ENCODE measurements at places on chromosomes 6 and 20. TPM values are rescaled to one million over a fixed set of nuclear protein-coding genes. Genes with fewer than 3 reads are reported as not detected.

The ADGB gene
- total RNA-seq = not detected

The OPRL1 gene
- total RNA-seq = 1.3 TPM

GRCh38 chr6:139349464-139350020 lies 24.9 kb downstream of the CITED2 start:
- DNase-seq = no peak

The BEND6 gene
- not detected for total RNA-seq

The SLC29A1 gene
- 2.6 TPM for total RNA-seq

The TINAG gene
- total RNA-seq = not detected

GRCh38 chr20:22623211-22623610 lies 38.8 kb upstream of the FOXA2 start:
- no peak for DNase-seq

The HLA-DQA1 gene
- 20.3 TPM for total RNA-seq

DNA sequence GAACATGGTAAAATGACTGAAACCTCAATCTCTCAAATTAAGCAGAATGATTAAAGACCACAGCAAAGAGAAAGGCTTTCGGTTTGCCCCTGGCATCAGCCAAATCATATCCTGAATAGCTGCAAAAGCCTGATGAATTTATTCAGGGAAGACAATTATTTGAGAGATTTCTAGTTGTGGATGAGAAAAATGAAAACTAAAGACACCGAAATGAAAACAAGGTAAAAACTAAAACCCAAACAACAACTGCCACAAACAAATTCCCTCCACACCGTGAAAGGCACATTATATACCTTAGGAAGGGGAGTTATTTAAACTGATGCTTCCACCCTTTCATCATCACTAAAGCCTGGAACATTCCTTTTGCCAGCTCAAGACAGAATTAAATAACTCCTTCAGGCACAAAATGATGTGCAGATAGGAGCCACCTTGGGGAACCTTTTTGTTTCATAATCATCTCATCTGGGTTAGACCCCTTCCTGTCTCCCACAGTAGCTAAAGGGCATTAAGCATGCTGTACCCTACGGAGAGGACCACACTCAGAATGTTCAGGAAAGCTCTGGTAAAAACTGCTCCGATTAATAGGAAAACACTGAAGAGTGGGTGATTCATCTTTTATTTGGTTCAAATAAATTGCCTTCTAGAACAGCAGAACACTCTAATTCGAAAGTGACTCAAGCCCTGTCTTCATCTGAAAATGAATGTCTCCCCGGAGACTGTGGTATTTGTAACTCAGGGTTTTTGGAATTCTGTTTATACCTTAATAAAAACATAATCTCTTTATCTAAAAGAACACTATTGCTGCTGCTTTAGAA lies 9.1 kb upstream of the ANKRD60 start:
- no peak for DNase-seq

DNA sequence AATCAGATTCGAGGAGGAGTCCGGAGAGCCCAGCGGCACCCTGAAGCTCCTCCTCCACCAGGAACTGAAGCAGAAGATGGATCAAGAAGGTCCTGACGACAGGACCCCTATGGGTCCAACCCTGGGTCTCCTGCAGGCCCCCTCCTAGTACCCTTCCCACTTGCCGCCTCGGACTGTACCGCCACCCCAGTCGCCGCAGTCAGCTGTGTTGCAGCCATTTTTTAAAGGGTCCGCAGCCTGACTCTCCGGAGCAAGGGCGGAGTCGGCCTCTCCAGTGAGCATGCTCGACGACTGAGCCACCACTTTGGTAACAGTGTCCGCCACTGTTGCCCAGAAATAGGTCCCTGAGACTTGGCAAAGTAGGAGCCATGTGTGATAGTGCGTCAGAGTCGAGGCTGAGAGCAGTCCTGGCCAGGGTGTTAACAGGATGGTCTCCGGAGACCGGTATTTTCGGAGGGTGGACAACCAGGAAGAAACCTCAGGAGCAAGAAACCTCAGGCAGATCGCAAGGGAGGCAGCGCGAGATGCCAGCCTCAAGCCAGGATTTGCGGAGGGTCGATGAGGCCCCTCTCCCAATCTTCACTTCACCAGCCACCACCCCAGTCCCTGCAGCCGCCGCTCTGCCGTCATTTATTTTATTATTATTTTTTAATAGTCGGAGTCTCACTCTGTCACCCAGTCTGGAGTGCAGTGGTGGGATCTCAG lies 294.6 kb upstream of the ZNF337 start:
- DNase-seq = no peak

DNA sequence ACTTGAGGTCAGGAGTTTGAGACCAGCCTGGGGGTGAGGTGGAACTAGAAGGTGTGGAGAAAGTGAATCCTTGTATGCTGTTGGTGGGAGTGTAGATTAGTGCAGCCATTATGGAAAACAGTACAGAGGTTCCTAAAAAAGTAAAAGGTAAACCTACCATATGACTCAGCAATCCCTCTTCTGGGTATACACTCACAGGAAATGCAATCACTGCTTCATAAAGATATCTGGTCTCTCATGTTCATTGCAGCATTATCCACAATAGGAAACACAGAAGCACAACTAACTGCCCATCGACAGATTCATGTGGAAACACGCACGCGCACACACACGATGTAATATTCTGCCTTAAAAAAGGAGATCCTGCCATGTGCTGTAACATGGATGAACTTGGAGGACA lies 66.7 kb downstream of the CDC5L start:
- DNase-seq = no peak

- DNase-seq = no peak
These were observed 6.6 kb upstream of the SLC16A10 start for GRCh38 chr6:111080698-111081097.

DNA sequence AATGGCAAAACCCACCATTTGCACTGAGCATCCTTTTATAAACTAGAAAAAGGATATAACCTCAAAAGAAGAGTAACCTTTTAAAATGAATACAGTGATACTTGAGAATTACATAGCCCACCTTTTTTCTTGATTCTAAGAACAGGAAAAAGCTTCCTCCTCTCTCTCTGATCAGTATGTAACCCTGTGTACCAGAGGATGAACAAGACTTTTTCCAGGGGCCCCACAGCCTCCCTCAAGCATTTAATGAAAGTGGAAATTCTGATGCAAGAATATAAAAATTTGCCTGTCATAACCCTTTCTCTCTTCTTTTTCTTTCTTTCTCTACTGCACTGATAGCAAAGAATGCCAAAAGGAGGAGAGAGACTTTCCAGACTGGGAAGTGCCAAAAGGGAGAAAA lies 64.2 kb upstream of the BTN3A2 start:
- no peak for DNase-seq

DNA sequence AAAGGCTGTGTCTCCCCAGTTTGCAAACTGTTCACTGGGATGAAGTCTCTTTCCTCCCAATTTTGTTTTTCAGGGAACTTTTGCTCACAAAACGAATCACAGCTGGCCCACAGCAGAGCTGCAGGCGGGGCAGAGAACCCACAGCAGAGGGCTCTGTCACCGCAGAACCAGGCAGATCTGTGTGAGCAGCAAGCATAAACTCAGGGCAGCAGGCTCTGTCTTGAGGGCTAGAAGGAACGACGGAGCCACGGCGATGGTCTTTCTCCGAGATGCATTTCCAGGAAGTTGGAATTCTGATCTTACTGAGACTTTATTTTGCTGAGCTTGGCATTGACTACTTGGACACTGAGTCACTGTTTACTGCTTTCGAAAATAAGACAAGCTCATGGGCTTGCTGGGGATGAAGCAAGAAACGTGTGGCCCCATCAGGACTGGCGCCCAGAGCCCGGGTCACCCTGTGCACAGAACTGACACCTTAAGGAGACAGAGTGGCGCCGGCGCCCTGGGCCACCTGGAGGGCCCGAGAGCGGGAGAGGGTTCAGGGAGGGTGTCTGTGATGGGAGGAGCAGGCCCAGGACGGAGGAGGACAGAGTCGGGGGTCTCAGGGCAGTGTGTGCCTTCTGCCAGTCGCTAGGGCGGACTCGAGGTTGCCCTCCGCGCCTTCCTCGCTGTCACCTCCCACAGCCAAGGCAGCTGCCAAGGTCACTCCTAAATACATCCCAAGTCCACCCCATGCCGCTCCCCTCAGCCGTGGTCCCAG lies 106.3 kb upstream of the NXT1 start:
- no peak for DNase-seq

DNA sequence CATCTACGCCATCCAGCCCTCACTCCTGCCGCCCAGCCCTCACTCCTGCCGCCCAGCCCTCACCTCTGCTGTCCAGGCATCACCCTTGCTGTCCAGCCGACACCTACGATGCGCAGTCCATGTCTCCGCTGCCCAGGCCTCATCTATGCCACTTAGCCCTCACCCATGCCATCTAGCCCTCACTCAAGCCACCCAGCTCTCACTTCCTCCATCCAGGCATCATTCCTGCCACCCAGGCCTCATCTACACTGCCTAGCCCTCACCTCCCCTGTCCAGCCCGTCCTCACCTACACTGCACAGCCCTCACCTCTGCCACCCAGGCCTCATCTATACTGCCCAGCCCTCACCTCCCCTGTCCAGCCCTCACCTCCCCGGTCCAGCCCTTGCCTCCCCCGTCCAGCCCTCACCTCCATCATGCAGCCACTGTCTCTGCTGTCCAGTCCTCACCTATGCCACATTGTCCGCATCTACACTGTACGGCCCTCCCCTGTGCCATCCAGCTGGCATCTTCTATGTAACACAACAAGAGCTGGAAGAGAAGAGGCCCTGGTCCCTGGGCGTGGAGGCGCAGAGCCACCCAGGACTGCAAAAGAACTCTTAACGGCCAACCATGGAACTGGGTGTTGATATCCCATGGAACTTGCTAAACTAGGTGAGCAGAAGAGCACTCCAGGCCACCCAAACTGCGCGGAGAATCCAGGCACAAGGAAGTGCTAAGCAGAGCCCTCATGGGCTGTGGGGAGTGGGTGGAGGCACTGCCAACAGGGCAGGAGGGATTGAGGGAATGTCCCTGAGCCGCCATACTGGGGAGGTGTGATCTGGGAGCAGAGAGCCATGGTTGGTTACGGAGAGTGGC lies 31.0 kb downstream of the RNASET2 start:
- no peak for DNase-seq

- no peak for DNase-seq
These were observed 104.3 kb downstream of the RNF144B start for GRCh38 chr6:18491308-18492045.

- no peak for DNase-seq
These were observed 71.5 kb upstream of the RALY start for GRCh38 chr20:33922224-33922623.

The IRAK1BP1 gene
- 1.1 TPM for total RNA-seq

The TNF gene
- total RNA-seq = 21.8 TPM

- DNase-seq = no peak
These were observed 5.0 kb upstream of the TMEM74B start for GRCh38 chr20:1189827-1190226.

DNA sequence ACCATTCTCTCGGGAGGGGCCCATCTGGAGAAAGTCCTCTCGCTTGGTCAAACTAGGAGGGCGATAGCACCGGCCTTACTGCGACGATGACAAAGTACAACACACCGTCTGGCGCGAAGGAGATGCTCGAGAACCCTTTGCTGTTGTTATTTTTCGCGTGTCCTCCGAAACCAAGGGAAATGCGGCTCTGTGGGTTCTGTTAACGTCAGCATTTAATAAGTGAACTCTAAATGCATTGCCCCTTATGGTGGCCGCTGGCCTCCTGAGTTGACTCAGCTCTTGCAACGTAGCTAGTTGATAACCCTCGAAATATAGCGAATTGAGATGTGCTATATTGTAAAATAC lies 577 bp upstream of the SCAND1 start:
- DNase-seq = peak; percentile 76

The SRXN1 gene
- total RNA-seq = 3.2 TPM

DNA sequence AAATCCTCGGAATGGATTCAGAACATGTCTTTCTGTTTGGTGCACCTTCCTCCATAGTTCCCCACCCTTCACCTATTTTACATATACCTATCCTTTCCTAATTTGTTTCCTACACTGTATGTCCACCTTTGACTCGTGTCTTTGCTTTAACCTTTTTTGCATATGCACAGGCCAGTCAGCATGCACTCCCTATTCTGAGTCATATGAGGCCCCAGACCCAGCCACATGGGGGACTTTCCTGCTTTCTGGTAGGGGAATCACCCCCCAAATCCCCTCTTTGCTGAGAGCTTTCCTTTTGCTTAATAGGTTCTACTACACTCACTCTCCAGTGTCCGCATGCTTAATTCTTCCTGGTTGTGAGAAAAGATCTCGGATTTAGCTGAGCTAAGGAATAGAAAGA lies 393.8 kb upstream of the IMPG1 start:
- DNase-seq = no peak

The ABHD16B gene
- not detected for total RNA-seq

DNA sequence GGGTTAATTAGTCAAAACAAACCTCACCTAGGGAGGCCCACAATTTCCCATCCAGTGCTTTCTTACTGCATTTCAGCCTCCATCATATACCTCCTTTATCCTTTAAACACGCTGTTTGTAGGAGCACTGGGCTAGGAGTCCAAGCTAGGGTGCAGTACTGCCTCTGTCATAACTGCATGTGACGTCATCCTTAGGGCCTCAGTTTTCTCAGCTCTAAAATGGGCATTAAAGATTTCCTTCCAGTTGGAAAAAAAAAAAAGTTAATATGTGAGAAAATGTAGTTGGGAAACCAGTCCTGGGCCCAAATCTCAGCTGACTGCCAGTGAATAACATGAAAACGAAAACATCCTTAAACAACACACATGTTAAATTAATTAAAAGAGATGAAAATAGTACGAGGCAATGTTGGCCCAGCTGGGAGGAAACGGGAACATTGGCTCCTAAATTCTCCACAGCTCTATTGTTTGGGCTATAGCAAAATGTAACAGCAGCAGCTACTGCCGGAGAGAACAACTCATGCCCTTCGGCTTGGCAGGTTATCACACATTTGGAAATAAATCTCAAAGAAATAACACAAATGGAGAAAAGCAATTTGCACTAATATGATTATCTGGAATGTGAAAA lies 79.9 kb upstream of the CCDC167 start:
- no peak for DNase-seq

The AIF1 gene
- 9.9 TPM for total RNA-seq

GRCh38 chr20:5933802-5934436 lies 16.4 kb downstream of the TRMT6 start:
- DNase-seq = no peak

- DNase-seq = no peak
These were observed 10.7 kb downstream of the CST7 start for GRCh38 chr20:24959591-24960301.
